ENCODE measurements at places on chromosomes 12 and 14.

GRCh38 chr12:50058743-50059312 is 1.4 kb downstream of the ASIC1 start:
- DNase-seq: no peak

- peak; percentile 16 for DNase-seq
Observed at GRCh38 chr12:71216725-71217579, 59.2 kb upstream of the TSPAN8 start.

- no peak for DNase-seq
Observed at GRCh38 chr14:106390401-106390800, 864.0 kb downstream of the TMEM121 start.

GRCh38 chr12:106709068-106709511 is 65.4 kb upstream of the RIC8B start:
- DNase-seq: no peak

DNA sequence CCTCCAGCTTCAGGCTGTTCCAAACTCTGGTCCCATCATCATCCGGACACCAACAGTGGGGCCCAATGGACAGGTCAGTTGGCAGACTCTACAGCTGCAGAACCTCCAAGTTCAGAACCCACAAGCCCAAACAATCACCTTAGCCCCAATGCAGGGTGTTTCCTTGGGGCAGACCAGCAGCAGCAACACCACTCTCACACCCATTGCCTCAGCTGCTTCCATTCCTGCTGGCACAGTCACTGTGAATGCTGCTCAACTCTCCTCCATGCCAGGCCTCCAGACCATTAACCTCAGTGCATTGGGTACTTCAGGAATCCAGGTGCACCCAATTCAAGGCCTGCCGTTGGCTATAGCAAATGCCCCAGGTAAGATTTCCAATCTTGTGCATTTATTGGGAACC is 3.3 kb downstream of the SP1 start:
- no peak for DNase-seq

GRCh38 chr14:64920465-64920864 is 6.2 kb downstream of the CHURC1 start:
- no peak for DNase-seq

DNA sequence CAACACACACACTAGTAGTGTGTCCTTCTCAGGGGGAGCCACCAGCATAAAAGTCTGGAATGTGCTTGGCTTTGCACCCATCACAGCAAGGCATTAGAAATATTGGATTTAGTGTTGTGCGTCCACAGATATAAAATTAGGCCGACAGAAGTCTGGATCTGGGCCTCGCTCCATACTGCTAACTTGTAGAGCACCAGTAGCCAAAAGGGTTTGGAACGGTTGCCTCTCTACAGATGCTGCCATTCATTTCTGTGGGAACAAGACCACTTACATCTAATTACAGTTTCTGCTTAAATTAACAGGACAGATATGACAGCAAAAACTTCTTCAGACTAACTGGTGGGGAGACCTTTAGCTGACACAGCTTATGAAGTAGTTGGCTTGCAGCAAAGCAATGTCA is 94.2 kb downstream of the EXOC5 start:
- DNase-seq: no peak

DNA sequence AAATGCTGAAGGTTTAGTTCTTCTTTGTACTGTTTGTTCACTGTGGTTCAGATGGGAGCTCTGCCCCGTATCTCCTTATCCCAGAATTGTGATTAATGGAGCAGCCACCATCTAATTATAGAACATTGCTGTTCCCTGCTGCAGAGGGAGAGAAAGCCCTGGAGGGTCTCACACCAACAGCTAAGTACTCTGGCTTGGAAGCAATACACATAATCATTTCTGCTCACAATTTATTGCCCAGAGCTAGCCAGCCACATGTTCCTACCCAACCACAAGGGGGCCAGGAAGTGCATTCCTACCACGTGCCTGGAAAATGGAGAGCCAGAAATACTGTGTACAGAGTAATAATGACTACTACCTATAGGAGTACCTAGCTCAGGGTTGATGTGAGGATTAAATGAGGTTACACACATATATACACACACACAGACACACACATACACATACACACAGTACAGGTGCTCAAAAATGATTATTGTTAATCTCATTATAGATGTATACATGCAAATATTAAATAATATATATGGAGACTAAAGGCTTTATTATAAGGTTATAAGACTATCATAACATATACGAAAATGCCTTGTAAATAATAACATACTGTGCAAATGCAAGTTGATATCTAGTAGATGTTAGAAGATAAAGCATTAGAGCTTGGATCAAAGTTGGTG is 22.3 kb downstream of the MSRB3 start:
- no peak for DNase-seq

- no peak for DNase-seq
Observed at GRCh38 chr12:62123721-62124203, 136.4 kb upstream of the USP15 start.

- no peak for DNase-seq
Observed at GRCh38 chr14:102177161-102177560, 37.5 kb downstream of the WDR20 start.

DNA sequence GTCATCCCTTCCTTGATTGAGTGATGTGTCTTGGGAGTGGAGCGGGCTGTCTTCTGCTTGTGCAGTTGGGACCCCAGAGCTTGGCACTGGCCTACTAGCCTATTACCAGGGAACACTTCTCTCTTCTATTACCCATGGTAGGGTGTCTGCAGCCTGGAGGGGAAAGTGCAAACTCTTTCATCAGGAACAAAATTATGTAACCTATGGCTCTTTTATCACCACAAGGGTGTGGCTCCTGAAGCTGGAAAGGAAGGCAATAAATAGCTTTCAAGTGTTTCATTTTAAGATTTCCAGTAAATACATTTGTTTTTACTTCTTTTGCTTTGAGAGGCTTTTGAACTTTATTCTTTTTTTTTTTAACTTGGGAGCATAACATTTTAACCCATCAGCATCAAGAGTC is 349.7 kb upstream of the FAR2 start:
- no peak for DNase-seq

DNA sequence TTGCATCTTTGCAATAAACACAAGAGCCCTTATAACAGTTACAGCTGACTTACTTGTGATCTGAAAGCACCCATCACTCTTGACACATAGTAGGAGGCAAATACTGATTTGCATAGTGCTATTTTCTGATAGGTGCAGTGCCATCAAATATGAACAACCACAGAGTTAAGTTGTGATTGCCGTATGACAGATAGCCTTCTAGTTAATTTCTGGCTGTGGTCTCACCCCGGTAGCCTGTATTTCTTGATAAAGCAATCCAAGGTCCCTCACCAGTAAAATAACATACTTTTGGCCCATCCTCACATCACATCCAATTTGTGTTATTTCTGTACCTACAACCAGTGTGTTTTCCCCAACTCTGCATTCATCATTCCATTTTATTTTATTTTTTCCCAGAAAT is 23.3 kb upstream of the STYK1 start:
- no peak for DNase-seq

DNA sequence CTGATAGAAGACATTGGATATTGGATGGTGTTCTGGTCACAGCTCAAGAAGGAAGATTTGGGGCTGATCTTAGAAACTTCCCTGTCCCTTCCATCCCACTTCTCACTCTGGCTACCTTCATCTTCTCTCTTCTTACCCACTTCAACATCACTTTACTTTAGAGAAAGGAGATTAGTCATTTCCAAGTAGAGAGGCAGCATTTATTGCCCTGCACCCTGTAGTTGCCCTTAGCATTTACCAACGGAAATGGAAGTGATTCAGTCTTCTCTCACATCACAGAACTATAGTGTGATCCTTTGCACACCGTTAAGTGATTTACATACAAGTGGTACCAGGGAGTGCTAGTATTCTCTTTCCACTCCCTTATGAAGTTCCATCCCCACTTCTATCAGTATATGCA is 52.4 kb downstream of the PHLDA1 start:
- DNase-seq: no peak

DNA sequence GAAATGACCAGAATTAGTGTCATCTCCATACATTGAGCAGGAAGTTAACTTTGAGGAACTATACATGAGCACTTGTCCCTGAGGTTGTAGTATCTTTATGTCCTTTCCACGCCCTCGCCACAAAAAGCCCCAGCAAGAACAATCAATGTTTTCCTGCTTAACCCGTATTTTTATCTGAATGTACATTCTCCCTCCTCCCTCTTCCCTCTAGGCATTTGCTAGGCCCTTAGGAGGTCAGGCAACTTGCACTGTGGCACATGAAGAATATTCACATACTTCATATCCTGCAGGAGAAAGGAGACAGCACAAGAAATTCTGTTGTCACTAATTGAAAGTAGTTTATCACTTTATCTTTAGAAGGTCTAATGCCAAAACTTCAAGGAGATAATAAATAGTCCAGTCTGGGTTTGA is 18.1 kb upstream of the DUSP6 start:
- no peak for DNase-seq

DNA sequence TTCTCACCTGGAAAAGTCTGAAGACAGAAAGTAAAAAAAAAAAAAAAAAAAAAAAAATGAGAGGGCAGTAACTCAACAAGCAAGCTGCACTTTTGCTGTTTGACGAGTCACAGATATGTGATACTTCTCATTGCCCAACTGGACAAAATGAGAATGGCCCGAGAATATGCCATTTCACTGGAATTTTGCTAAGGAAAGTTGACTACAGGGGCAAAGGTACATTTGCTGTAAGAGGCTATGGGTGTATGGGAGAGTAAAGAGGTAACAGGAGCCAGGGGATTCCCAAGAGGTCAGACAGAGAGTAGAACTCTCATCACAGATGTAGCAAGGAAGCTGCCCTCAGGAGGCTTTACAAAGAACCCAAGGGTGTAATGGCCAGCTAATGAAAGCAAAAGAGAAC is 22.9 kb downstream of the KIF21A start:
- DNase-seq: no peak

DNA sequence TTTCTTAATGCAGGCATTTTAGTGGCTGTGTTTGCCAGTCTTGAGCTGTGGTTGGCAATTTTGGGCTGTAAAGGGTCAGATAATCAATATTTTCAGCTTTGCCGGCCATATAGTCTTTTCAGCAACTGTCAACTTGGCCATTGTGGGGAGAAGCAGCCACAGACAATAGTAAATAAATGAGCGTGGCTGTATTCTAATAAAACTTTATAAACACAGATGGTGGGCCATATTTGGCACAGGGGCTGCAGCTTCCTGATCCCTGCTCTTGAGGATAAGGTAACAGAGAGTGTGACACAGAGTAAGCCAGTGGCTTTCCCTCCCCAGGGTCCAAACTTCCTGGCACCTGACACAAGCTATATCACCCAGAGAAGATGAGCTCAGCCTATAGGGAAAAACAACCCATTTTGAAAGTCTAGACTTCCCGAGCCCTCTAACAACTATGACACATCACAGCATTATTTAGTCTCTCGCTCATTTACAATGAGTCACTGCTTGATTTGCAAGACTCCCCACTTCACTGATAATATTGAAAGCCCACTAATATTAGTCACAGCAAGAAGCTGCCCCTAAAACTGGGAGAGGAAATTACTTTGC is 163.1 kb upstream of the TMPO start:
- DNase-seq: peak; percentile 88

GRCh38 chr12:23703051-23703450 is 246.4 kb downstream of the SOX5 start:
- no peak for DNase-seq

DNA sequence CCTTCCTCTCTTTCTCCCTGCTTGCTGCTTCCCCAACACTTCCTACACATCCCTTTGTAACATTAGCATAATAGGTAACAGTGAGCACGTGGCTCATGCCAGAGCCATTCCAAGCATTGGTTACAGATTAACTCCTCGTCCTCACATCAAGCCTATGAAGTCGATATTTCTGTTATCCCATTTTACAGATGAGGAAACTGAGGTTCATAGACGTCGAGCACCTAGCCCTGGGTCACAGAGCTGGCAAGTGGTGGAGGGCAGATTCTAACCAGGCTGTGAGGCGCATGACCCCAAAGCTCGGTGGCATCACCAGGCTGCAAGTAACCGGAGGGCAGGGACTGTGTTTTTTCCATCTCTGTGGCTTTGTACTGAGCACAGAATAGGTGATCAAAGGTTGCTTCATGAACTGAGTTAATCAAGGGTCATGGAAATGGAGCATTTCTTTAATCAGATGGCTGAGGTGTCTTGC is 5.7 kb upstream of the SERPINA1 start:
- DNase-seq: no peak

DNA sequence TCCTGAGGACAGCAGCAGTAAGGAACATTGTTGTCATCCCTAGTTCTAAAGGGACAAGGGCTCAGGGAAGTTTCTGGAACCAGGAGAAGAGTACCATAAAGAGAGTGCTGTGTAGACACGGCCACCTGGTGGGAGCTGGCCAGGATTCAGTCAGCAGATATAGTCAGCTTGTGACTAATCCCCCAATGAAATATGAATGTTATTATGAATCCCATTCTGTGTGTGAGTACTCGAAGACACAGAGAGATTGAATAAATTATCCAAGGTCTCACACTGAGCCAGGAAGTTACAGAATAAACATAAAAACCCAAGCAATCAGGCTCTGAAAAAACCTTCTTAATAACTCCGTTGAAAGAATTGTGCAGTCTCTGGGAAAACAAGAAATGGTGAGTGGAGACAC is 1359.5 kb downstream of the AACS start:
- DNase-seq: no peak

DNA sequence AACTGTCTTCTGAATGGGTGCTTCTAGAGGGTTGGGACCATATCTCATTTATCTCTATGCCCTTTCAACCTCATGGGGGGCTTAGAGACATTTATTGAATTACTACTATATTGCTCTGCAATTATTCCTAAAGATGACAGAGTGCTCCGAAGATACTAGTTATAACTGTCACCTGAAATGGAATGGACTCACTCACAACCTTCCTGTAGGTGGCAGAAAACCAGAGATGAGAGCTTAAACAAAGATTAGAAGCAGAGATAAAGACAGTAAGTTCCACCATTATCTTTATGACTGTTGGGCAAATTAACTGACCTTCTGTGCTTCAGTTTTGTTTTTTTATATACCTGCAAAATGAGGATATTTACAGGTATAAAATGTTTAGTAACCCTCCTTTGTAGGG is 31.5 kb upstream of the GTF2A1 start:
- DNase-seq: no peak

- DNase-seq: no peak
Observed at GRCh38 chr12:103868215-103868614, 27.2 kb upstream of the NT5DC3 start.

- no peak for DNase-seq
Observed at GRCh38 chr14:51139121-51139681, 44.3 kb upstream of the TRIM9 start.

DNA sequence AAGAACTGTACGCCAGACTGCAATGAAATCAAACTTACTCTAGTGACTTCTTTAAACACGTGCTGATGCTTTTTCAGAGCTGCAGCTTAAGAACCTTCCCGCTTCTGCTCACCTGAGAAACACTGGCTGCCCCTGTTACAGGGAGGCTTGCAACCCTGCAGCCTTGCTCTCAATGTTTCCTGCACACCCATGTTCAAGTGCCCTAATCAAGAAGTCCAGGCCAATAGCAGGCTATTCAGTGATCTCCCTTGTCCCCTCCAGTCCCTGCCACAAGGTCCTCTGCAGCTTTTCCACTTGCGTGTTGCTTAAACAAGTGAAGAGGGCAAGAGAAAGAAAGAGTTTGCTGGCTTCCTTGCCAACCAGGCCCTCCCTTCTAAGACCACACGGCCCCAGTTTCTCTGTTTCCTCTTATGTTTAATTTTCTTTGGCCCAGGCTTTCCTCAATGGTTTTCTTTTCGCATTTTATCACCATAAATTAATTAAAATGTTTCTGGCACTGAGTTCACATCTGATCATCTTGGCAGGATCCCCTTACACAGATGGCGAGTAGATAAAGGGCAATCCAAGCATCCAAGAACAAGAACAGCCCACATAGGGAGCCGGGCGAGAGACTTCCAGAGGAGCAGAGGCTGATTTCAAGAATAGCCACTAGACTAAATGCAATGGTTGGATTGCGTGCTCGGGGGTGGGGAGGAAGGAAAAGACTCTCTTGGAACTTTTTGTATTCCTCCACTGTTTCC is 82.3 kb upstream of the CDKN3 start:
- no peak for DNase-seq
